ENCODE measurements at places on chromosomes 4 and X.

DNA sequence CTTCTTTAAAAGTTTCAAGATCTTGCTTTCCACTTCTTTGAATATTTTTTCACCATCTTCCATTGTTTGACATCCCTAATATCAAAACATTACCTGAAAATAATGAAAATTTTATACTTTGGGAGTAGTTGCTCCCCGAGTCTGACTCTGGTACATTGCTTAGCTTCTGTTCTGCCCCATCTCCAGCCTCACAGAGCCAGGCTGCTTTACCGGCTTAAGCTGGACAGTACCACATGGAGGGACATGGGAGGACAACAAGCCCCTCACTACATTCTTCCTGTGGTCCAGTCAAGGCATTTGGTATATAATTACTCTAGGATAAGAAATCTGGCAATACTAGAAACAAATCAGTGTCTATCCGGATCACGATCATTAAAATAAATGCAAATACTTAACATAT lies 60.2 kb downstream of the UGT8 start:
- DNase-seq: no peak

DNA sequence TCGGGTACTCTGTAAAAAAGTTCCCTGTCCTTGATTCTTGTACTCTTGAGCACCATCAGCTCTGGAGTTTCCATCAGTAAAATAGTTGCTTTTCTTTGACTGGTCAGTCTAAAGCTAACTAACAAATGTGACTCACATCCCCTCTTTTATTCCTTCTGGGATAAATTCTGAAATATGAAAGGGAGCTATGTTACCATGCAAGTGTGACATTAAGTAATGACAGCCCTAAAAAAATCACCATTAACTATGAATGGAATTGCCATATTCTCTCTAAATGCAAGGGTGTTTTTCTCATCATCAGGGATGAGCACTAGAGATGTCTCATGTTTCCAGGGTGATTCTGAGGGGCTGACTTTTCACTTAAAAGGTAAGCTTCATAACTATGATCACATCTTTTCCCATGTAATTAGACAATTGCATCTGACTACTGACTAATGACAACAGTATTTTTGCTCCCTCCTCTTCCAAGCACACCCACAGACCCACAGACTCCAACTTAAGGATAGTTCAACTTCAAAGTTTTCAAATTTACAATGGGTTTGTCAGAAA lies 26.9 kb upstream of the RASGEF1B start:
- no peak for DNase-seq

DNA sequence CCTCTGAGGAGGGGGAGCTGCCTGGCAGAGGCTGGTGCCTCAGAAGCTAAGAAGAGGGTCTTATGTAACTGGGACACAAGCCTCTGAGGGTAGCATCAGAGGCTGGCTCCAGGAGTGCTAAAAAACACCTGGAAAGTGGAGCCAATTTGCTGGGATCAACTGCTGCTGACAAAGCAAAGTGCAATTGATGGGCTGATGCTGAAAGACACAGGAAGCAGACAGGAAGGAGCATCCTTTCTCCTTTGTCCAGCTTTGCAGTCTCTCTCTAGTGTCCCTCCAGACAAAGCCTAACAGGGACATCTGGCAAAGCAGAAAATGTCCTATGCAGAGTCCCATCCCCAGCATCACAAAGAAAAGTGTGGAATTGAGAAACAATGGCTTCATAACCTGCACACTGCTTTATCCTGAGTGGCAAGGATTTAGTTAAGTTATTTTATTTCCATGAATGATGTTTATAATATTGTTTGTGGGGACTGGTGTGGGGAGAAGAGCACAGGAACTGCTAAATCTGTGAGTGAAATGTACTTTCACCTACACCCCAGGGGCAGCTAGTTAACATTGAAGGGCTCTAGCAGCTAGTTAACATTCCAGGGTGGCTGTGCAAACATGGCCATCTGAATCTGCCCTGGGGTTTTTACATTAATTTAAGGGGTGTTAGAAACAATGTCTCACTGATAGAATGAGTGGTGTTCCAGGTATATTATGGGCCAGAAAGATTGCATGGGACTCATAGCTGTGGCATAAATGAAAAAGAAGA lies 25.6 kb upstream of the MBTPS2 start:
- no peak for DNase-seq

GRCh38 chrX:130120746-130121504 lies 10.6 kb upstream of the ELF4 start:
- DNase-seq: peak; percentile 62

- no peak for DNase-seq
Observed at GRCh38 chrX:9336456-9336855, 128.4 kb upstream of the TBL1X start.

DNA sequence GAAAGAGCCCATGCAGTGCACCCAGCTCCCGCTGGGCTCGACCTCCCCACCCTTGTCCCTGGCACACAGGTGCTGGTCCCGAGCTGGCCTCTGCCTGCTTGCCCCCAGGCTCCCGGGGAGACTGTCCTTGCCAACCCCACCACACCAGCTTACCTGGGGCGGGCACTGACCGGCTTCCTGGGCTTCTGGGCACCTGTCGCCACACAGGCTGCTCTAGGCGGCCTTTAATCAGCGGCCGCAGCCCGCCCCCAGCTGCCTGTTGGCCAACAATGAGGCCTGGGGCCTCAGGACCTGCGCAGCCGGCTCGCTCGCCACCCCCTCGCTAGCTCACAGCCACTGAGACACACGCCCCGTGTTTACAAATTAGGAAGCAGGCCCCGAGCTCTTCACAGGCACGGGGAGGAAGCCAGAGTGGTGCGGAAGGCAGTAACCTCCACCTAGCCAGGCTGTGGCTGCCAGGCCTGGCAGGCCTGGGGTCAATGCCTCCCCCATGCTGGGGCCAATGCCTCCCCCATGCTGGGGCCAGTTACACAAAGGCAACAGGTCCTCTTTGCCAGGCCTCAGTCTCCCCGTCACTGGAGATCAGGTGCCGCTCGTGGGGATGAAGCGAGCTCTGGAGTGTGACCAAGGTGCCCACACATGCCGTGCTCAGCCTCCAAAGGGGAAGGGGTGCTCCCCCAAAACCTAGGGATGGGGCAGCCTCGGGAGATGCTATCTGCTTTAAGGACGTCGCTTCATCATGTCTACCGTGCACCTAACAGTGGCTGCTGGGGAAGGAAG lies at the start of gene TREX2:
TSS of gene TREX2 (minus strand) at position 201 of the 780 bp plus-strand sequence. CDS start 626 bp downstream, outside the sequence.
- no peak for DNase-seq

DNA sequence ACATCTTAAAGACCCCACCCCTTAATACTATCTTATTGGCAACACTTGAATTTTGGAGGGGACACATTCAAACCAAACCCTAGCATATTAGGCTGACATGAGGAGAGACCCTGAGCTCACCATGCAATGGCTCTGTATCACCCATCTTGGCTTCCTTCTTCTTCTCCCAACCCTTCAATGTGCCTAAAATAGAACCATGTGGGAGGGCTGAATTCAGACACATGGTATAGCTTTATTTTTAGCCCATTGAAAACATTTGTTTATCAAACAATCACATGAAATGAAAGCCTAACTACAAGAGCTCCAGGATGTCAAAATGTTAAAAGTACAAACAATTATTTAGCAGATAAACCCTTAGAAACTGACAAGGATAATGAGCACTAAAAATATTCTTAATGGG lies 81.6 kb downstream of the RASL11B start:
- no peak for DNase-seq

DNA sequence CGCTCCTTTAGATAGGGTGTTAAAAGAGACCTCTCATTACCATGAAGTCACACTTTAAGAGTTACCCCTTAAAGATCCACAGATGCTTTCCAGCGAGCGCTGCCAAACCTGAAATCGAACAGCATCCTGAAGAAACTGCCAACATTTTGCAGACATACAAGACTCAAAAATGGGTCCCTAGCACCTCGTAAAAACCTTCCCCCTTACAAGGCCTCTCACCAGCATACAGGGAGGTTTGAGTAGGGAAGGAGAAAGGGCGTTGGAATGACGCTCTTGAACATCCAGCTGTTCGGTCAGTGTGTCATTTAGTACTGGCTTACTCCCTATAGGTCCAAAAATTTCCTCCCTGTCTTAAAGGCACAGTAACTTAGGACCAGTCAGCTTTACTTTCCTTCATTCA lies 45.3 kb upstream of the PGRMC1 start:
- DNase-seq: no peak

DNA sequence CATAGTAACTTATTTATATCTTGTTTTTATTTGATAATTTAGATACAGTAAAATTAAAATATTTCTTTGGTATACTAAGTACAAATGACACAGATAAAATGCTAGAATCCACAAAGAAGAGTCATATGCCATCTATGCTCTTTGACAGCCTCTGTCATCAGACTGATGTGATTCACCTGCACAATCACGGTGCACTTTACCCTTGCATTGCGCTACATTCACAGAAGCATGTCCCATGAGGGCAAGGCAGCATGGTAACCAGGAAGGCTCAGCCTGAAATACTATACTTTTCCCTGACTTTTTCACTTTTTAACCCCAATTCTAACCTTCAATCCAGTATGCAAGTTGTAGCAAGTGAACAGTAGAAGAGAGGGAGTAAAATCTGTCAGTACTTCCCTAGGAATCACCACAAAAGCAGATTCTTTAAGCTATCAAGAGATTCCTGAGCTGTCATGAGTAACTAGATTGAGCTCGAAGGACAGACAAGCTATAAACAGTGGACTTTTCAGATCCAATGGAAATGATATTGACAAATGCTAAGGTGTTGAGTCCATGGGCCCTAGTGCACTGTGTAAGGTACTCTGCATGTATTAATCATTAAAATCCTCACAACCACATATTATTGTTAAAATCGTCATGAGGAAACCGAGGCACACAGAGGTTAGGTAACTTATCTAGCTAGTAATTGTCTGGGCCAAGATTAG lies 14.2 kb downstream of the SEC24D start:
- DNase-seq: no peak

DNA sequence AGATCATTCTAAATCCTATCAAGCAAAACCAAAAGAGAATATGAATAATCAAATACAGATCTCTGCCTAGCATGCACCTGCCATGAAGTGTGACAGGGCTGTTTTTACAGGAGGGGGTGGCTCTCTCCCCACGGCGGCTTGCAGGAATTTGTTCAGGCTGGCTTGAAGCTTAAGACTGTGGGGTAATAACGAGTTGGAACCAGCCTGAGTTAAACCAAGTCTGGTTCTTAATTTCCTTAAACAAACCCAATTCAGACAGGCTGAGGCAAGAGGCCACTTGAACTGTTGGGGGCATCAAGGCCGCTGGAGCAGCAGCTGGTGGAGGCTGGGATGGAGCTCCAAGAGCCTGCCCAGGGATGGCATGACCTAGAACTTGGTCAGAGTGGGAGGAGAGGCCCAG lies 45.1 kb upstream of the LGI2 start:
- no peak for DNase-seq

DNA sequence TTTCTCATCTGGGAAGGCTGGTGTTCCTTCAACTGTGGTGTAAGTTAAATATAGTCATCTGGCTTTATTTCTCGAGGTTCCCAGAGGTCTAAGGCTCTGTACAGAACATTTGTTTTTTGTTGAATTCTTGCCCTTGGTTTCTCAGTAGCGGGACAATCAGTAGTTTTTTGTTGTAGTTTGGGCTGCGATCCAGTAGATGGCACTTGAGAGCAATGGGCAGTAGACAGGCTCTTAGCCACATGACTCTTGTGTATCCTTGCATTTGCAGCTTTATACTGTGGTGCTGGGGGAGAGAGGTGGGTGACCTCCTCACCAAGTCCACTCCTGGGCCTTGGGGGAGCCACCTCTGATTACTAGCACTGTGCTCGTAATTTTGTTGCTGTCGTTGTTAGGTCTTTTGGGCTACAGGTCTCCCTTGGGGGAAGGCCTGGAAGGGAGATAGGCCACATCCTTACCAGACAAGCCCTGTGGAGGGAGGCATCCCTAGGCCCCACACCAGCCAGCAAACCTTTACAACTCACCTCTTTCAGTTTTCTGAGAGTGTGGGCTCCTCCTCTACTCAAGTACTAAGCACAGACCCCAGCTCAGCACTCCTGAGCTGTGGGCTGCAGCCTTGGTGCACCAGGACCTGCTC lies 8.1 kb downstream of the ETDB start:
- peak; percentile 41 for DNase-seq

- no peak for DNase-seq
Observed at GRCh38 chr4:125639182-125639621, 324.4 kb downstream of the FAT4 start.

DNA sequence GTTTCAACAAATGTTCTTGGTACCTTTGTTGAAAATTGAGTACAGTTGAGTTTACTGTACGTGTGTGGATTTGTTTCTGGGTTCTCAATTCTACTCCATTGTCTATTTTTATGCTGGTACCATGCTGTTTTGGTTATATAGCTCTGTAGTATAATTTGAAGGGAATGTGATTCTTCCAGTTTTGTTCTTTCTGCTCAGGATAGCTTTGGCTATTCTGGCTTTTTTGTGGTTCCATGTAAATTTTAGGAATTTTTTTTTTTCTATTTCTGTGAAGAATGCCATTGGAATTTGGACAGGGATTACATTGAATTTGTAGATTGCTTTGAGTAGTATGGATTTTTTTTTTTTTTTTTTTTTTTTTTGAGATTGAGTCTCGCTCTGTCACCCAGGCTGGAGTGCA lies 373.4 kb downstream of the IL15 start:
- DNase-seq: no peak

GRCh38 chr4:34112573-34112972 lies 2131.7 kb downstream of the ARAP2 start:
- no peak for DNase-seq

- no peak for DNase-seq
Observed at GRCh38 chr4:39770471-39770870, 72.5 kb downstream of the UBE2K start.

DNA sequence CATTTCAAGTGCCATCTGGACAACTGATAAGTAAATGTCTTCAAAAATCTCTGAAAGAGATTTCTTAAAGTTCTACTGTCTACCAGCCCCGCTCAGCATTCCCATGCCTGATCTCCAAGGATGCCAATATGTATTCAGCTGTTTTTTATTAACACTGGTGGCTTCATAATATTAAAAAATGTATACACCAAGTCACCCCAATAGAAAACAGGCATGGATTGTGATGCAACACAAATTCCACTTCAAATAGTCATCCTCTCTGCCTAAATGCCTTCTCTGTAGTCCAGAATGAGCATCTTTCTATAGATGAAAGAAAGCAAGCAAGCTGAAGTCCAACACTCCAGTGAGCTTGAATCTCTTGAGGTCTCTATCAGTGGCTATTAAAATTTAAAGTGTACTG lies 152.2 kb upstream of the PPARGC1A start:
- DNase-seq: no peak

DNA sequence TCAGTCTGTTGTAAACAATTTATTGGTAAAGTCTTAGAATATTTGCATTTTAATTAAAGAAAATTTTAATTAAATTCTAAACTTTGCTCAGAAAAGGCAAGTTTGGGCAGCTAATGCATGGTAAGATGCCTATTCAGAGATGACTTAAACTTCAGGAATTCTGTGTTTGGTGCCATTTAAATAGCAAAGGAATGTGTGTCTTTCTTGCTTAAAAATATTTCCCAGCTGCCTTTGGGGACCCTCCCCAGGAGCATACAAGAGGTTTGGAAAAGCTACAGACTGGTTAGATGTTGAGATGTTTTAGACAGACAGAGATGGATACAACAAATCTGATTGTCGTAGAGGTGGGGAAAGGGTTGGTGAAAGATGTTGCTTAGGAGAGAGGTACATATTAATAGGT lies 36.5 kb downstream of the AFF2 start:
- DNase-seq: no peak

Measured in activated CD4-positive, alpha-beta T cell treated with anti-CD3 and anti-CD28 coated beads, Interleukin-2, amount 10 ng/mL, durations not matched to agents 7 days and 5 days (primary cell).